ENCODE measurements at places on chromosomes 4 and X.

- no peak for DNase-seq
These were observed 24.7 kb upstream of the EPGN start for GRCh38 chr4:74283614-74284013.

DNA sequence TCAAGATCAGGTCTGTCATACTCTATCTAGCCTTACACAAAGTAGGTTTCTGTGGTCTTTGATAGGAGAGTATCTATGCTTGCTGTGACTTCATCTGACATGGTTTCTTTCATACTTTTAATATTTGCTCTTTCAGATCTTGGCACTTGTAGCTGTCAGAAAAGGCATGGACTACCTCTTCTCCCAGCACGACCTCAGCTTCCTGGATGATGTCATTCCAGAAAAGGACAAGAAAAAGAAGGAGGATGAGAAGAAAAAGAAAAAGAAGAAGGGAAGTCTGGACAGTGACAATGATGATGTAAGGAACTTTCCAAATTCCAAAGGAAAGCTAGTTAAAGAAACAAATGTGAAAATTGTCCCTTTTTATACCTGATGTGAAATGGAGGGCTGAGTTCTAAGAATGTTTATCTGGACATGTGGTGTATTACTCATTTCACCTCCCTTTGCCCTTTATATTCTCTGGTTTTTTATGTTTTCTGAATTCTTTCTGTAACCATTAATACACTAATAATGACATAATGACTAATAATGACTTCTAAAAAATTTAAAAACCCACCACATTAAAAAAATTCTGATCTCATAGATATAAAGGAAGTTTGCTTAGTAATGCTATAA is 221.2 kb downstream of the SLC4A4 start:
- no peak for DNase-seq

DNA sequence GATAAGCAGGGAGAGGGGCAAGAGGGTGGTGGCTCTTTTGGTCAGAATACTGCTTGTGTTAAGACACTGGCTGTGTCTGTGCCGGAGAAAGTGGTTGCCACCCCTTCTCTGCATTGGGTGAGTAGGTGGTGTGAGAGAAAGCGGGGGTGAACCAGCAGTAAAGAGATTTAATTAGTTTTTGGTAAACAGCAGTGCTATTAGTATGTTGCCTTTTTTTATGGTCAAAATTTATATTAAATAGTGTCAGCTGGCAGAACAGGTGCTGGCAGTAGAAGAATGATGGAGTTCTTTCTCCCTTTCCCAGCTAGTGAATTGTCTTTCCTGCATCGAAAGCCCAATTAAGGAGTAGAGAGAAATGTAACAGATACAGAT is 181.6 kb downstream of the LARP7 start:
- no peak for DNase-seq

DNA sequence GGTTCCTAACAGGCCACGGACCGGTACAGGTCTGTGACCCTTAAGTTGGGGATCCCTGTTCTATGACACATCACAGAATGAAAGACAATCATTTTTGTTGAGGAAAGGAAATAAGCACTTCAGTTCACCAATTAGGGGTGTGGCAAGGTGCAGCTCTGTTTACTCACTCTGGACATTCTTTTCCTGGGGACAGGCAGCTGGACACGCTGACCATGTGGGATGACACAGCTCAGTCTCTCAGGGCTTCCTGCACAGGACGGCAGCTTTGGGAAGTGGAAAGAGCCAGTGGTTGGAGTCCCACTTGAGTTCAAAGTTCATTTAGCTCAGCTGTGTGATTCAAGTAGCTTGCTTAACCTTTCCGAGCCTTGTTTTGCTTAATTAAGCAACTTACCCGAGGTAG is 55.7 kb downstream of the NDNF start:
- no peak for DNase-seq

- no peak for DNase-seq
These were observed 562.1 kb downstream of the TMA16 start for GRCh38 chr4:164056426-164057142.

DNA sequence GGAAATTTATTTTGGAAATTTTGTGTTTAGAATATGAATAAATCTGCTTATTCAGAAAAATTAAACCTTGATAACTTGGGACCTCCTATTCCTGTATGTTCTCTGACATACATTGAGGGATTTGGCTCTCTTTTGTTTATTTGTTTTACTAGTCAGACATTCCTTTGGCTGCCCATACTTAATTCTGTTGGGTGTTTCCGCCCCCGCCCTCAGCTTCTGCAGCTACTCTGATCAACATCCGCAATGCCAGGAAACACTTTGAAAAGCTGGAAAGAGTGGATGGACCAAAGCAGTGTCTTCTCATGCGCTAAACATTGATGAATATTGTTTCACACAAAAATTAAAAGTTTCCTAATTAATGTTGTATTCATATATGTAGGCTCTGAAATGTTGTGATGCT is 40.5 kb downstream of the RRAGB start:
- no peak for DNase-seq

GRCh38 chr4:13323921-13324320 is 160.2 kb downstream of the RAB28 start:
- DNase-seq: no peak

DNA sequence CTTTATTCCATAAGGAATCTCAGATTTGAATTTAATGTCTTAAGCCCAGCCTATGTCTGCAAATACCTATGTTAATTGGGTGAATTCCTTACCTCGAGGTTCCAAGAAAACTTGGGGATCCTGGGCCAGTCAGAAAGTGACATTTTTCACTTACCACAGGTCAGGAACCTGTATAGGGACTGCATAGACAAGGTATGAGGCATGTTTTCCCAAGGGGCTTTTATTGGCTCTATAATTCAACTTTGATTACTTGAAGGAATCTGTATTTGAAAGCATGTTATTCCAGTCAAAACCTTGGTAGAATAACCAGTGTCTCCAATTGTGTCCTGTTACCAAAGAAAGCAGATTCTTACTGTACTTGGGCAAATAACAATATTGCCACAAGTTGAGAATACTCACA is 8.5 kb upstream of the MPP1 start:
- no peak for DNase-seq

GRCh38 chr4:88629826-88630225 is 37.5 kb downstream of the HERC3 start:
- no peak for DNase-seq

- no peak for DNase-seq
These were observed 116.1 kb downstream of the PABPC4L start for GRCh38 chr4:134085496-134085895.

DNA sequence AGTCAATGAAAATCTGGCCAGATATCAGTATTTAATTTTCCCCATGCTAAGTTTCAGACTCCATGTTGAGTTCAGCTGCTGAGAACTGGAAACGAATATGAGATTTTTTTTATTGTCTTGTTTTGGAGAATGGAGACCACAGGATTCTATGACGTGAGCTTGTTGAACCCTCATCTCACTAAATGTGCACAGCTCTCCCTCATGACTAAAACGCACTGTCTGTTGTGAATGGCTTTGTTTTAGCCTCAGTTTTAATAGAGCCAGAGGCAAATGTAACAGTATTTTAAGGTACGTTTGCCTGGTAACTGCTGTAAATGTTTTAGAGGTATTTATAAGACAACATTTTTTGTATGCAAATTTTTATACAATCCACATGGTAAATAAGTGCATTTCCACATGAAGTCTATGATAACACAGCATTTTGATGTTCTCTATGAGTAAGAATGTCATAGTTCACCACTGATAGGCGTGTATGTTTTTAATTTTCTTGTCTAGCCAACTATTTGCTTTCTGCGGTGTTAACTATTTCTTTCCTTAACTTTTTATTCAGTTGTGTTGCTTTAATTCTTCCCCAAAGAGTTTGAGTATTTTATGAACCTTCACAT is 1159.3 kb upstream of the TENM3 start:
- DNase-seq: no peak

DNA sequence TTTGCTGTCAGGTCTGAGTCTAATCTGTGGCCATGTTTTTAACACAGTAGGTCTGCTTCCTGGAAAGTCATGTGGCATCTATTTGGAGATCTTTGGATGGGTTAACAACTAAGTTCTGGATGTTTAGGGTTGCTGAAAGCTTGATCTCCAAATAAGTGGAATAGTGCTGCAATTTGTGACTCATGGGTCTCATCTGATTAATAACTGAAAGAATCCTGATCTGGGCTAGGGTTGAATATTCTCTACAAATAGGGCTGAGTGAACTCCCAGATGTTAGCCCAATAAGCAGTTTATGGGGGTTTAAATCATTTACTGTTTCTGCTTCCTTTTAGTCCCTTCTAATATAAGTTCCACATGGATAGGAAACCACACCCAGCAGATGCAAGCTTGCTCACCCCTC is 23.1 kb downstream of the CT47C1 start:
- no peak for DNase-seq

- DNase-seq: no peak
These were observed 41.7 kb downstream of the RFC1 start for GRCh38 chr4:39324446-39324845.

GRCh38 chrX:33336783-33337182 is 125.4 kb upstream of the DMD start:
- no peak for DNase-seq

All from activated naive CD8-positive, alpha-beta T cell treated with anti-CD3 and anti-CD28 coated beads, Interleukin-2, amount 50 U/mL, for 16 hours (primary cell).